NCI-H1436 (cell line): ENCODE measurements at places on chromosomes 3 and 15.

GRCh38 chr3:133476971-133477375 is 77.1 kb downstream of the BFSP2 start:
- DNase-seq = peak; percentile 92

- no peak for DNase-seq
These were observed 1121.2 kb downstream of the NSUN3 start for GRCh38 chr3:95184038-95184437.

DNA sequence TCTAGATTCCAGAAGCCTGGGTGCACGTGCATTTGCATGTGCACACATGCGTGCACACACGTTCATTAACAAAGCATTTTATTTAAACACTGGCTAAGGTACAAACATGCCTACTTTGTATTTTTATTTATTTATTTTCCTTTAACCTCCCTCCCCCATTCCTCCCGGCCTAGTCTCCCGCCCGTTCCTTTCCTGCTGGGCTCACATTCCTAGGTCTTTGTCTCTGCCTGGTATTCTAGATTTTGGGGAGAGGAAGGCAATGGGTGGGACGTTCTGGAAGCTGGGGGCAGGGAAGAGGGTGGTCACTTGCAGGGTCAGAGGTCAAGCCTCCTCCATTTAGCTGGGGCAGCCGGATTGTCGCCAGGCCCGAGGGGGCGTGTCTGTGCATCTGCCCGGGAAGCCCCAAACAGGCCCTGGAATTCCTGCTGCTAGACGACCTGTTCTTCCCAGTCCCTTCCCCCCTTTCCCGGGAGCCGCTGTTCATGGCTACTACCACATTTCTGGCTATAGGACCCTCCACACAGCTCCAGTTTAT is 51.8 kb downstream of the TRIM71 start:
- DNase-seq = no peak

DNA sequence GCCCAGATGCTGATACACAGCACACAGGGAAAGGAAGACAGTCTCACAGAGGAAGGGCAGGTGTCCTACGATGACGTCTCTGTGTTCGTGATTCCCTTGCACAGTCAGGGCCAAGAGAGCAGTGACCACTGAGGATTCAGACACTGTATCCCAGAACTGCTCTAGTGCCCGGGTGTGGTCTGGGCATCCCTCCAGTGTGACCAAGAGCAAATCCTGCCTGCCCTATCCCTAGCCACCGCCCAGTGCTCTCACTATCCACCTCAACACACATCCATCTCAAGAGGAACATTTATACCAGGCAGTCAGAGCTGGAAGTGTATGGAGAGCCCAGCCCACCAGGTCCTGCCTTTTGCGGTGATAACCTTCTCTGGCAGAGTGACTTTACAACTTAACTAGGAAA is 4.1 kb downstream of the PPM1M start:
- no peak for DNase-seq

DNA sequence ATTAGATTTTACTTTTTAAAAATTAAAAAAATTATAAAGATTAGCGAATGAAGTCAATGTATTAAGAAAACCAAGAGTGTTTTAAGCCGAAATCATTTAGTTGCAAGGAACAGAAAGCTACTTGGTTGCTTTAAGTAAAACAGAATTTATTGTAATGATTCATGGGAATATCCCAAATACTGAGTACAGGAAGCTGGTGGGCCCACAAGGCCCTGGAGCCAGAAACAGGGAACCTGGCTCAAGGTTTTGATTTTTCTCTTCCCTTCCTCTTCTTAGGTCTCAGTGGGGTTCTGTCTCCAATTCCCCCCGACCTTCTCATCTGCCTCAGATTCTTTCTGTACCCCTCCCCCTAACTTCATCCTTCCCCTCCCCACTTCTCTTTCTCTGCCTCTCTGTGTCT is 229.0 kb downstream of the TLE3 start:
- no peak for DNase-seq

GRCh38 chr15:38539008-38539343 is 25.6 kb downstream of the RASGRP1 start:
- no peak for DNase-seq

- no peak for DNase-seq
These were observed 267.4 kb upstream of the GADL1 start for GRCh38 chr3:31161889-31162288.

- no peak for DNase-seq
These were observed 91.6 kb downstream of the MESD start for GRCh38 chr15:80898040-80898439.

GRCh38 chr3:41503998-41504623 is 304.8 kb downstream of the CTNNB1 start:
- no peak for DNase-seq

GRCh38 chr15:36866896-36867295 is 233.5 kb downstream of the MEIS2 start:
- no peak for DNase-seq

GRCh38 chr3:117366574-117366973 is 657.0 kb downstream of the TUSC7 start:
- no peak for DNase-seq

- DNase-seq = no peak
These were observed 110.3 kb upstream of the ICE2 start for GRCh38 chr15:60589253-60589652.

GRCh38 chr15:76968306-76968705 is 26.6 kb upstream of the PSTPIP1 start:
- DNase-seq = no peak

- no peak for DNase-seq
These were observed 49.5 kb downstream of the TLNRD1 start for GRCh38 chr15:81050259-81050658.

- DNase-seq = no peak
These were observed 10.3 kb downstream of the RTP1 start for GRCh38 chr3:187207624-187208023.

DNA sequence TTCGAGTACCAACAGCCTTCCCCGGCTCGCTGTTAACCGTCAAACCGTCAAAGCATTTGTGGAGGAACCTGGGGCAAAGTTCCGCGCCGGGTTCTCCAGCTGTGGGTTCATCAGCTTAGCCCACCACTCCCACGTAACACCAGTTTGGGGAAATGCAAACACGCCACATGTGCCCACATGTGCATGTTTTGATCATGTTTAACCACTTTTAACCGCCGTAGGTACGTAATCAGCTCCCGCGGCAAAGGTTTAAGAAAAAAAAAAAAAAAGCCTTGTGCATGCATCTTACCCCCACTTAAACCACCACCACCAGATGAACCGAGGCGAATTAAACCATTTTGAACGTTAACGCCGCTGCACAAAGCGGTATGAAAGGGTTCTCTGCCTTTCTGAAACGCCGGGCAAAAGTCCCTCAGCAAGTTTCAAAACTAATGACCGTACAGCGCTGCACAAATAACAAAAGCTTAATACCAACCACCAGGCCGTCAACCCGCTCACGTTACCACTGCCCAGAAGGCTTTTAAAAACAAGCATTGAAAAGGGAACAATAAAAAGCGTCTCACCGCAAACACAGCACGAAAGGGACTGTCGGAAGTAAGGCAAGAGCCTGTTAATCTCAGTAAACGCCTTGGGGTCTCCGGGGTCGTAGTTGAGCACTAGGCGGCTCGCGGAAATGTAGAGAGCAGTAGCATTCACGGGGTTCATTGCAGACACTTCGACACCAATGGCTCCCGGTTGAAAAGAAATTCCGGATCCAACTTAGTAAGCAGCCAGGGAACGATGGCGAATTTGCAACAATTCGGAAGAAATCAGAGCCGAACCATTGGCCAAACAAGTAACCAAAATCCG is 1.5 kb downstream of the MSL2 start:
- no peak for DNase-seq

DNA sequence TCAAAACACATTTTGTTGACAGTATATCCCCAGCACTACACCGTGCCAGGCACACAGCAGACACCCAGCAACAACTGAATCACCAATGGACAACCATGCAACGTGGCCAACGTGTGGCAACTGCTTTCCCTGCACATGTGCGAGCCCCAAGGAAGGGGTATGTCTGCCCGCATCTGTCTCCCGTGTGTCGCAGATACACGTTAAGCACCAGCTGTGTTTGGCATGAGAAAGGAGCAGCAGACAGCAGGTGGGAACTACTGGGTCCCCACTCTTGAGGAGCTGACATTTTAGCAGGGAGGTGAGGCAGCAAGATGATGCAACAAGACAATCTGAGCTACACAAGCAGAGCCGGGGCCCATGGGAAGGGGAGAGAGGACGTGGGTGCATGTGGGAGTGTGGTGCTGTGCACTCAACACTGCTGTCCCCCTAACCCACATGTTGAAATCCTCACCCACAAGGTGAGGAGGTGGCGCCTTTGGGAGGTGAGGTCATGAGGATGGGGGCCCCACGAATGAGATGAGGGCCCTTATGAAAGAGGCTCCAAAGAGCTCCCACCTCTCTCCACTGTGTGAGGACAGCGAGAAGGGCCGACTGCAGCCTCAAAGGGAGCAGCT is 56.2 kb downstream of the ROPN1B start:
- no peak for DNase-seq

DNA sequence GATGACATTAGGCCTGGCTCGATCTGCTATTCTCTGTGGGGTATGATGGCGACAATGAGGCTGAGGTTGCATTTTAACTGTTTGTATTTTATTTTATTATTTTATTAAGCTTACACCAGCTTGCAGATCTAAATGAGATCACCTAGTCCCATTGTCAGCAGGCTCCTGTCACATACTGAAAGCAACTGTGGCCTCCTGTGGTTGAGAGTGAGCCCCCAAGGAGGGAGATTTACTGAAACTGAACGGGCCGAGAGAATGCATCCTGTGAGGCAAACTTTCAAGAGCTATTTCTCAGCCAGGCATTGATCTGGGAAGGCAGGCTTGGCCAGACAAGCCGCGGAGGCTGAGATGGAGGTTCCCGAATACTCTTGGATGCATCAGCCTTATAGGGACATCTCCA is 210.4 kb upstream of the ARRDC4 start:
- DNase-seq = no peak

DNA sequence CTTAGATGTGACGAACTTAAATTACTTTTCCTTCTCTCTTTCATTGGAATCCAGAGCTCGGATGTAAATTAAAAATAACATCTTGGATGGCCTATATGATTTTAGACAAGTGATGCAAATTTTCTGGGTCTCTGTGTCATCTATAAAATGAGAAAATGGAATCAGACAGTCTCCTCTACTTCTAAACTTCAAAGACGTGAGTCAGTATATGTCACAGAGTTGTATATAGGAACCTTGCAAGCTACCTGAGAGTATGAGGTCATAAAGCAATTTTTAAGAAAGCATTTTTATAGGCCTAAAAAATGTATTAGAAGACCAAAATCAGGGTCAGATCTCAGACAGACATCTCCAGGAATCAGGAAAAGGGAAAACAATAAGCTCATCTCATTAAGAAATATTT is 128.3 kb downstream of the TBL1XR1 start:
- no peak for DNase-seq

- DNase-seq = no peak
These were observed 955 bp downstream of the CDCP1 start for GRCh38 chr3:45145223-45145622.

GRCh38 chr15:78949461-78949860 is 4.6 kb upstream of the CTSH start:
- DNase-seq = no peak

- DNase-seq = no peak
These were observed 64.5 kb downstream of the ZNF148 start for GRCh38 chr3:125310623-125311081.

- no peak for DNase-seq
These were observed 64.9 kb upstream of the SELENOK start for GRCh38 chr3:53956586-53956985.

- peak; percentile 24 for DNase-seq
These were observed 25.0 kb upstream of the KLF13 start for GRCh38 chr15:31301673-31301990.

DNA sequence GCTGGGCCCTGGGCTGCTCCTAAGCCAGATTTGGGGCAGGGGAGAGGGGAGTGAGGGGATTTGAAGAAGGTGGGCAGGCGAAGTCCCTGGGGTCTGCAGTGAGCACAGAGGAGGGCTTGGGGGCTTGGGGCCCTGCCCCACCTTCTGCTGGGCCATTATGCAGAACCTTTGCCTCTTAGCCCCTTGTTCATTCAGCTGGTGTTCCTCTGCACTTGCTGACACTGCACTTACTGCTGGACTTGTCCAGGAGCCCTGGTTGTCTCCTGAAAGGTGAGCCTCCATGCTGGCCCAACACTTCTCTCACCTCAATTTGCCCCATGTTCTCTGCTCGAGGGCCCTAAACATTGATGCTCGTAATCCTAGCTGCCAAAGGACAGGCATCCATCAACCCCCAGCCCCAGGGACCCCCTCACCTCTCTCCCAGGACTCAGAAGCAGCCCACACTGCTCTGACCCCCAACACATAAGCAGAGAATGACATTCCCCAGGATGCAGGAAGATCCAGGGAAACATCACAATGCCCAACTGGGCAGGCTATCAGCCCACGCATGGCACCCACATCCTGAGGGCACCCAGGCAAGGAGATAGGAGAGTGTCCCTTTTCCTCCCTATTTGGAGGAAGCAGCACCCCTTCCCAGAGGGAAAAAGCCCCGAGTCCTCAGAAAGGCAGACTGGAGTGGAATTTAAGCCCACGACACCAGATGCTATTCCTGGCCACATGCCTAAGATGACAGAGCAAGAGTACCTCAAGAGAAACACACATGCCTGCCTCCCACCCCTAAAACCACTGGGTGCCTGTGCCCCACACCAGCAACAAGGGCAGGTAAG is 76.8 kb downstream of the ADCY5 start:
- no peak for DNase-seq

GRCh38 chr3:178277605-178278004 is 258.6 kb upstream of the KCNMB2 start:
- DNase-seq = no peak

DNA sequence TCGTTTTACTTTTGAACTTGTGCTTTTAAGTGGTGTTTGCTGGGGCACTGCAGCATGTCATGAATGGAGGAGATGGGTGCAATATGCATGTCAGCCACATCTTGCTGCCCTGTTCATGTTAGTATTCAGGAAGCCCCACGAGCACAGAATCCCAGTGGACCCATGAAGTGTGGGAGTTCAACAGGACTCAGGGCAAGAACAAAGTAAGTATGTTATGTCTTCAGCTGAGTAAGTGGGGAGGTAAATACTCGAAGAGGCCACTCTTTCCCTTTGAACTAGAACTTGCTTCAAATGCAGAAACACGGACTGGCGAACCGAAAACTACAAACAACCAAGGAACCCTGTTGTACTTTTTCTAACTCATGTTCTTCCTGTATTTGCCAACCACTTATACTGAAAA is 23.4 kb downstream of the SOX14 start:
- no peak for DNase-seq

- DNase-seq = no peak
These were observed 156.7 kb downstream of the SUCLG2 start for GRCh38 chr3:67497746-67498145.

- DNase-seq = no peak
These were observed 44.3 kb upstream of the CPNE4 start for GRCh38 chr3:132079147-132079546.
